ENCODE measurements at places on chromosomes 13 and 19.

GRCh38 chr13:45339399-45339798 lies 1.6 kb downstream of the TPT1 start:
- DNase-seq: no peak

- no peak for DNase-seq
Measured at GRCh38 chr13:43516401-43516833, 270.4 kb downstream of the ENOX1 start.

DNA sequence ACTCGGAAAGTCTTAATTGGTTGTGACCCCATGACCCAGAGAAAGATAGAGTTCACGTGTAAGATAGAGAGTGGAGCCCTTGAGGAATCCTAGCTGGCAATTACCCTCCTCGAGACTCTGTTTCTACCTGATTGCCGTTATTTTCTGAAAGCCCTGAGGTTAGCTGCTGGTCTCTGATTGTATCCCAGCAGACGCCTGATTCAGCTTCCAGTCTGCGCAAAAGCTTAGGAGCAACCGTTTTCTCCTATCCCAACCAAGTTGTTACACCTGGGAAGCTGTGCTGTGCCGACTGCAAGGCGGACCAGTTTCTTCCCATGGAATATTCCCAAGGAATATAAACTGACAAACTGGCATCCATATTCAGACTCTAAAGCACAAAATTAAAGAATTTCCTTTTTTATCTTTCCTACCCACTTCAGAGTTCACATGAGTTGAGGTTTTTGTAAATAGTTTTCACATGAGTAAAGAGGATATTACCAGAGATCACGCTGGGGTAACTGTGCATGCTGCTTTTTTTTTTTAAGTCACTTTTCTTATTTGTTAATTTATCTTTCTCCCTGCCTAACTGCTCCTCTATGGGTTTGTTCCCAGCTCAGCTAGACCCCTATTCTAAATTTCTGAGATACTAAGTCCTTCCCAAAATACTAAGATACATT lies 1.5 kb upstream of the TRPC4 start:
- DNase-seq: no peak

DNA sequence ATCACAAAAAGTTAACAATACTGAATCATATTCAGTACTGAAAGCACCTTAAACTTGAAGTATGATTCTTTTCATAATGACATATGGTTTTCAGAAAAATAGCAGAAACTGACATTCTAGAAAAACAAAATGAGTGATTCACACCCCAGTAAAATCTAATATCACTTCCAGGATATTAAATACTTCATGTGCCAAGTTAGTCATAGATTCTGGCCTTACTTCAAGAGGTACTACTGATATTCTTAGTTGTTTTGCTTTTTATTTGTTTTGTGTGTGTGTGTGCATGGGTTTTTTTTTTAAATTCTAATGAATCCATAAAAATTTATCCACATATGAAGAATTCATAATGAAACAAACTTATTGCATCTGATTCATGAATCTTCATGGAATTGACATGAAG lies 207.9 kb upstream of the UFM1 start:
- no peak for DNase-seq

DNA sequence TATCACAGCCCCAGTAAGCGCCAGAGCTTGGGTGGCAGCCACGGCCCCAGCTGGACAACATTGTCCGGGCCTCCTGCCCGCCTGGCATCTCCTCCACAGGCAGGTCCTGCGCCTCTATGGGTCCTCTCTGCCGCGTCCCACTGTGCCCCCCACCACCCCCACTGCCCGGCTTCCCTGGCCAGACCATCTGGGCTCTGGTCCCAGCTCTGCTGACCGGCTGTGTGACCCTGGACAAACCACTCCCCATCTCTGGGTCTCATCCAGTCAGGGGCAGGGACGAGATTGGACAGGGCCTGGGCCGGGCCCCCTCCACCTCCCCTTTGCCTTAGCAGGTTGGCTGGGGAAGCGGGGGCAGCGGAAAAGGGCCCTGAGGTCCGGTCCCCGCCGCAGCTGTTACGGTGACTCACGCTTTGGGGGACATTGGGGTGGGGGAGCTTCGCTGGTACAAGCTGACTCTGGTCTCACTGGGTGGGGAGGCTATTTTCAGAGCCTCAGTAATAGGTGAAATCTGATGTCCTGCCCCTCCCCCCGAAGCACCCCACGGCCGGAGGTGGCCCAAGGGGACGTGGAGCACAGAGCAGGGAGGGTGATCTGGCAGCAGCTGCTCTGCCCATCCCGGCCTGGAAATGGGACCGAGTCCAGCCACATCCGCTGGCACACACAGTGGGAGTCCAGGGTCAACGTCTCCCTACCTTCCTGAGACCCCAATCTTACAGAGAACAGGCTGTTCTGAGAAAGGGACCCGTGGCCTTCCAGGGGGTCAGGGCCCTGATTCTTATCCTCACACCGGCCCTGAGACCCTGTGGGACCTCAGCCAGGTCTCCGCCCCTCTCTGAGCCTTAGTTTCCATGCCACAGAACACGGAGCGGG lies 9.1 kb downstream of the NFIC start:
- DNase-seq: no peak

- DNase-seq: no peak
Measured at GRCh38 chr13:53405616-53406015, 377.0 kb downstream of the OLFM4 start.

DNA sequence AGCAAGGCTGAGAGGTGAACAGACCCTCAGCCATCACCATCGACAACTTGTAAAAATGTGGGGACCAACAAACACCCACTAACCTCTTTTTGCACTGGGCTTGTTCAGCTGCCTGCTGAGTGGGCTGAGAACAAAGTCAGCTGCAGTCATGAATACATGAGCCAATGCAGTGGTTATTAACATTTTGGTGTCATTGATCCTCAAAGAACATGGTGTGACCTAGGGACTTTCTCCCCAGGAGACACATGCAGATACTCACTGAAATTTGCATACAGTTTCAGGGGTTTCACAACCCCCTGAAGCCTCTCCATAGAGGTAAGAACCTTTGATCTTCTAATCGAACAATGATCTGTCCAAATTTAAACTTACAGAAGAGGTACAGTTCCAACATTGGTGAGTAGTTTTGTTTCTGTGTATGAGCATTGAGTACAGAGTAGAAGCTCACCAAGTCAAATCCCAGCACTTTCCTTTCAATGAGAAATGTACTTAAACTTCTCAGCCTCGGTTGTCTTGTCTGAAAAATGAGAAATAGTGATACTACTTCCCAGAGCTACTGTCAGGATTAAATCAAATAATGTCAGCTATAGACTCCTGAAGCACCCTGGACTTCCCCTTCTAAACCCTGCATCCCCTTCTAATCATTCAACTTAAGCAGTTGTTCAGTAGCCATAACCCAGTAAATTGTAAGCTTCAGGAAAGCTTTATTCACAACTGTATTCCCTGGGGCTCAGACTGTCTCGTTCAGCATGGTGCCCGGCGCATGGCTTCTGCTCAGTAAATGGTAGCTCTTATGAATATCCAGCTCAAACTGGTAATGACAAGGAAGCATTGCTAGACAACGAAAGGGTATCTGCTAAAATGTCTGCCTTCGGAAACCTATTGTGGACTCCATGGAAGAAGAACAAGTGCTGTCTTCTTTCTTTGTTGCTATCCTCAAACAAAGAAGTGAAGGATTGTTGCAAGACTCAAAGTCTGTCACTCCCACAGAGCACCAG lies 148.7 kb downstream of the FOXO1 start:
- DNase-seq: no peak

- DNase-seq: peak; percentile 62
Measured at GRCh38 chr19:56507446-56508289, at the start of gene ZNF471. Gene ZNF471, plus strand, starts transcription at chr19:56507855. Its CDS starts 3,717 bp downstream, at chr19:56511572.

- no peak for DNase-seq
Measured at GRCh38 chr13:102933122-102933521, 87.3 kb downstream of the ERCC5 start.

DNA sequence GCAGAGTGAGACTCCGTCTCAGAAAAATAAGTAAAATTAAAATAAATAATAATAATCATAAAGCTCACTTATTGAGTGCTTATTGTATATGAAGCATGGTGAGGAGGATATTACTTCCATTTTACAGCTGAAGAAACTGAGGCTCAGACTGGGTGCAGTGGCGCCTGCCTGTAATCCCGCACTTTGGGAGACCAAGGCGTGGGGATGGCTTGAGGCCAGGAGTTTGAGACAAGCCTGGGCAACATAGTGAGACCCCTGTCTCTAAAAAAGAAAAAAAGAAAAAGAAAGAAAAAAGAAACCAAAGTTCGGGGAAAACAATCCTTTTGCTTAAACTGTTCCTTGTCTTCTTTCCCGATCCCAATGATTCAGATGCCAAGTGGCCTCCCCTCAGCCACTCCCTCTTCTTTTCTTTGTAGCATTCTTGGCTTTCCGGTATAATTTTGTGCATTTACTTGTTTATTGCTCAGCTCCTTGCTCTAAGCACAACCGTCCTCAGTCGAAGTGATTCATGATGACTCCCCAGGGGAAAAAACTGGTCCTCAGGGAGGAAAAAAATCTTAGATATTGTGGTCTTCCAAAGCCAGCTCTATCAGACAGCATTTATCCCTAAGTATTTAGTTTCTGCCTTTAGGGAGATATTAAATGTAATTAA lies 965 bp upstream of the EIF3G start:
- no peak for DNase-seq

GRCh38 chr13:46712524-46712923 lies 84.4 kb downstream of the ESD start:
- no peak for DNase-seq

- no peak for DNase-seq
Measured at GRCh38 chr19:4086411-4086867, 19.7 kb upstream of the ZBTB7A start.

DNA sequence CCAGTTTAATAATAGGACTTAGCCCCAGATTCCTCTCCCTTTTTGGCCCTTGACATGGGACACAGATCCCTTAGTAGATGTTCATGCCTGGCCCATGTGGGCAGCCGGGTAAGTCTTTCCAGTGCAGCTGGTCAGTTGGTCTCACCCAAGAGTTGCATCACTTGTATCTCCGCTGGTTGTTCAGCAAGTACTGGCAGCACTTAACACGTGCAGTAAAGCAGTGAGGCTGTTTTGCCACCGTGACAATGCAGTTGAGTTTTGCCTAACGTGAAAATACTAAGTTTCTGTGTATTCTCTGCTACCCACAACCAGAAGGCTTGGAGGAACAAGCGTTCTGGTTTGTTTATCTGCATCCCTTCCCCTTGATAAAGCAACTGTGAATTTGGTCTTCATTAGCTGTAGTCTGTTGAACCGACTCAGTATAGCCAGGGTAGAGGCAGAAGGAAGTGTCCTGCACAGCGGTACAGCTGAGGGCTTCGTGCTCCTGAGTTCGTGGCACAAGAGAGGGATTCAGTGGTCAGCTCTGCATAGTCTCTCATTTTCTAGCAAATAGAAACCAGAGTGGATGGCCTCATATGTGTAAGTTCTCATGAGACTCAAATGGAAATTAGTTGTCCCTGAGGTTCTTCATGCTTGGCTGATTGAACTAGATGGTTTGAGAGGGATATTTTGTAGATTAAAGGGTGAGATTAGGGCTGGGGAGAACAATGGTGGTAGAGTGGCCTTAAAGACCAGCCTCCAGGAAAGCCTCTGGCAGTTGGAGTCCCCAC lies 50.3 kb downstream of the ARHGEF7 start:
- DNase-seq: no peak

- DNase-seq: peak; percentile 89
Measured at GRCh38 chr19:19145684-19146608, 7.7 kb upstream of the TMEM161A start.

DNA sequence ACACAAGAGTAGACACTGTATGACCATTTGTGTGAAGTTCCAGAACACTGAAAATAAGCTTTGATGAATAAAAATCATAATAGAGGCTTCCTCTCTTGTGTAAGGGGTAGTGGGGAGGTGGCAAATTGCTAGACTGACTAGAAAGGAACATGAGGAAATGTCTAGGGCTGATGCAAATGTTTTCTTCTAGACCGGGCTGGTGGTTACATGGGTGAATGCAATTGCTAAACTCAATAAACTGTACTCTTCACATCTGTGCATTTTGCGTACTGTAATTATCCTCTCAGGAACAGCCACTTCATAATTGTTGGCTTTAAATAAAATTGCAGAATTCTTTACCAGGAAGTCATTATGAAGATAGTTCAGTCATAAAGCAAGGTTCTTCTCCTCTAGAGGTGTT lies 5.2 kb upstream of the KBTBD7 start:
- DNase-seq: no peak

DNA sequence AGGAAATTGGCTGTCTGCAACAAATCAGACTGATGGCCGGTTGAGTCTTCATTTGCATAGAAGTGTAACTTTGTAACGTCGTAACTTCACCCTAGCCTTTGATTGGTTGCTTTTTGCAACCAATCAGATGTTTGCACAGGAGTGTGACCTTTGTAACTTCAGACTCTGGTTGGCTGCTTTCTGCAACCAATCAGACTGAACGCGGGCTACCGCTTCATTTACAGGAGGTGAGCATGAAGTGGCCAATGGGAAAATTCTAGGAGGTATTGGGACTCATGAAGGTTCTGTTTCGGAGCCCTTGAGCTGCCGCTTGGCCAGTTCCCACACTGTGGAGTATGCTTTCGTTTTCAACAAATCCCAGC lies 441 bp upstream of the ZNF559 start:
- DNase-seq: no peak

DNA sequence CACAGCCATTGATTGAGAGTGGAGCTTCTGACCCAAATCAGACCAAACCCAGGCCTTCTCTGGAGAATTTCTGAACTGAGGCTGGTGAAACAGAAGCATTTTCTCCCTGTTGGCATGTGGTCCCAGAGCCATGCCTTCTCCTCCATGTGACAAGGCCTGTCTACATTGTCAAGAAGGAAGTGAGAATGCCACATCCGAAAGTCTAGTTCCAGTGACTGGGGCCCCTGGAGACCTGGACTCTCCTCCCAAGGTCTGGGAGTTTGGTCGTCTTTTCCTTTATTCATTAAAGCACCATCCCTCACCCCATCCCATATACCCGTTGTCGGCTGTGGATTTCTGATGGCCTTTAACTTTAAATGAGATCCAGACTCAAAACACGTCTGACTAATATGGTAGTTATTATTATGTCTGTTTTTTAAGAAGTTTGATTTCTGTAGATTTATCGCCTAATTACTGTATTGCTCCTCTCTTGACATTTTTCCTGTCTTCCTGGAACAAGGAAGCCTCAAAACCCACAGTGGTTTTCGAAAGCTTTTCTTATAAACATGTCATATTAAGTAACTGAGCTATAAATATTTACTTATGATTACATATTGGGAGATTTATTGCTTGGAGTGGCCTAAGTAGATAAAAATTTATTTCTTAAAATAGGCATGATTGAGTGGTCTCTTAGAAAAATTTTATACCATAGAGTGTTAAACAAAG lies 128.3 kb upstream of the FRY start:
- no peak for DNase-seq

All from stimulated activated CD4-positive, alpha-beta T cell treated with anti-CD3 and anti-CD28 coated beads, Interleukin-12 subunit alpha, Interleukin-12 subunit beta, amount 100 ng/mL, for 24 hours (primary cell).